ENCODE measurements at places on chromosomes 7 and 10. TPM values are rescaled to one million over a fixed set of nuclear protein-coding genes. Genes with fewer than 3 reads are reported as not detected.

IFIT1B gene
- total RNA-seq = 0.10 TPM

HK1 gene
- total RNA-seq = 35.6 TPM

MMP21 gene
- 0.21 TPM for total RNA-seq

GSTO2 gene
- 0.84 TPM for total RNA-seq

HACD1 gene
- total RNA-seq = 0.84 TPM

CALML5 gene
- not detected for total RNA-seq

LBX1 gene
- not detected for total RNA-seq

ZNF804B gene
- not detected for total RNA-seq

OR2A5 gene
- total RNA-seq = under 0.01 TPM

SLIT1 gene
- 0.10 TPM for total RNA-seq

ZSCAN21 gene
- total RNA-seq = 2.0 TPM

NCF1 gene
- total RNA-seq = 23.0 TPM

NEUROD6 gene
- not detected for total RNA-seq

All from mononuclear cell (primary cell).